NCI-H1436 treated with DMSO at 0.1 percent for 48 hours (cell line): ENCODE measurements at places on chromosomes 5 and 9.

GRCh38 chr9:31210978-31211570 lies 1173.4 kb upstream of the ACO1 start:
- no peak for DNase-seq

GRCh38 chr5:57215629-57216195 lies 41.9 kb downstream of the GPBP1 start:
- DNase-seq, result no peak

GRCh38 chr9:34170237-34170991 lies 8.4 kb upstream of the UBAP1 start:
- DNase-seq, result no peak

DNA sequence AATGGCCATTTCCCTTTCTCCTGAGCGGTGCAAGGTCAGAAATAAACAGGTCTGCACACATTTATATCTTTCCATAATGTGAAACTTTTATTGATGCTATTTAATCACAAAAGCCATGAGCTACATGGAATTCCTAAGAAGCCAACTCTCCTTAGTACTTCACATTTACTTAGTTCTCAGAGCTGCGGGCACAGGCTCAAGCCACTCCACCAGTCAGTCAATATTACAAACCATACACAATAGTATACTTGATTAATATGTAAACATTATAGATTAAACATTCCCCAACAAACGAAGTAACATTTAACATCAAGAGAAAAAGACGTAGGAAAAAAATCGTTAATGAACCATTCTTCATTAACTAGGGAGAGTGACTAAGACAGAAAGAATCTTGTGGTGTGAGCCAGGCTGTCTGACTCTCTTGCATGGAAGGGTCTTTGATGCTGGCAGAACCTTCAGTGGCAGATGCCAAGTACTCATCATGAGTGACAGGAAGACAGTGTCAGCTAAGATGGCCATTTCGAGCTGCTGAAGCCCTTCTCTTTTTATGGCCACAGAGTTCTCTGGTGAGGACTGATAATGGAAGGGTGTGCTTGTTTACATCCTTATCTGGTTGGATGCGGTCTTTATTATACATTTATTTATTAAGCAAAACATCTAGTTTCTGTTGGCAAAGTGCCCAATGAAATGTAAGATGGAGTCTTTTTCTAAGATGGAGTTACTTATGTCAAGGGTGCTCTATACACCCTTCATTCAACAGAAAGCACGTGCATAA lies 115.5 kb upstream of the TUT7 start:
- no peak for DNase-seq

- DNase-seq, result no peak
Measured at GRCh38 chr5:140328036-140328764, 18.2 kb downstream of the HBEGF start.

GRCh38 chr9:100448266-100448665 lies 21.3 kb downstream of the MSANTD3 start:
- DNase-seq, result no peak

DNA sequence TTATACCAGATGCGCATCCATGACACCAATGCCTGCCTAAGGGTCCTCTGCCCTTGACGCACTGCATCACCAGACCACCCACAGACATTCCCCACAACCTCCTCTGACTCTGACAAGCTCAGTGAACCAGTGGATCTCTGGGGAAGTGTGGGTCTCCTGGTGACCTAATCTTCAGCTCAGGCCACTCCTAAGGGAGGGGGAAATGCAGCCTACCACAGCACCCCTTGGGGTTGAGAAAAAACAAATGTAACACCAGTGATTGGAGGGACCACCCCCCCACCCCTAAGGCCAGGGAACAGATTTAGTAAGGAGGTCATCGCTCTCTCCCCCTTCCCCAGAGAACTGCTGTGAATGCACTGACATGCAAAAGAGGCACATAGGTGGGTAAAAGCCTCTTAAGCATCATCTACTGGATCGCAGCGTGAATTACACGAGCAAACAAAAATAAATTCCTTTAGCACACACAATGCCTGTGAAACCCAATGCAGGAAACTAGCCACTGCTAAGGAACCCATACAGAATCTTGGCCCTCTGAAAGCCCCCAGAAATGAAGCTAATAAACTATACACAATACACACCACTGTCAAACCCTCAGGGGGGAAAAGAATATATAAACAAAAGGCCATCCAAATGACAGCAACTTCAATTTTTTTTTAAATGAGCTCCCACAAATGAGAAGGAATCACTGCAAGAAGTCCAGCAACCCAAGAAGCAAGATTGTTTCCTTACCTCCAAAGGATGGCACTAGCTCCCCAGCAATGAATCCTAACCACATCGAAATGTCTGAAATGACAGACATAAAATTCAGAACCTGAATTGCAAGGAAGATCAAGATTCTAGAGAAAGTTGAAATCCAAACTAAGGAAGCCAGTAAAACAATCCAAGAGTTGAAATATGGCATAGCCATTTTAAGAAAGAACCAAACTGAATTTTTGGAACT lies 513.7 kb upstream of the PTGER4 start:
- no peak for DNase-seq

DNA sequence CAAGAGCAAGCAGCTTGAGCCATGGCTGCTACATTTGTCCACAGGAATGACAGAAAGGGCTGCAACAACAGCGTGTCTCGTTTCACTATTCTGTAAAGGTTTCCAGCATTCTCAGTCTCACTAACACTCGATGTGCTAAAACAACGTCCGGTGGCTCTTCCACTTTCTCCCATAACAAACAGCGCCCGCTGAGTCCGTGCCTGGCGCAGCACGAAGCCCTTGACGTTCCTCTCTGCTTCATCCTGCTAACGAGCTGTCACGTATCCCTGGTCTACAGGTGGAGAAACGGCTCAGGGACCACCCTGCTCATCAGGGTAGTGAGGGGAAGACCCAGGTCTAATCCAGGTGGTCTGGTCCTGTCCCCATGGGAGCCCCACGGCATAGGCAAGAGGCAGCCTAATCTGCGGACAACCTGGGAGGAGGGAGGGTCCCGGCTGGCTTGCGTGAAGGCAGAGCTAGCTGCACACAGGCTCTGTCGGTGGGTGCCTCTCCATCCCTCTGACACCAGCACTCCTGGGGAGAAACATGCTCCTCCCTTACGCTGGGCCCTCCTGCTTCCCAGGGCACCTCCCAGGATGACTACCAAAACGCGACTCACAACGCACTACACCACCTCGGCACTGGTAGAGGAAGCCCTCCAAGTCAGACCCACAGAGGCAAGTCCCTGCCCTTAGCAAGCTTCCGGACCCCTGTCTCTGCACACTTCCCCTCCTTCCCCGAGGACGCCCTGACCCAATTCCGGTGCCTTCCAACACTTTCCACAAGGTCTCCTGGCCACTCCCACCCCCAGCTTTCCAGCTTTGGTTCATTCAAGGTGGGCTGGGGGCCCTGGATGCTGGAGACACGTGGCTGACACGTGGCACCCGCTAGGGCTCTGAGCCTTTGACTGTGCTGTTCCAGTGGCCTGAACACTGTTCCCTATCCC lies 43.3 kb downstream of the VAV2 start:
- no peak for DNase-seq

DNA sequence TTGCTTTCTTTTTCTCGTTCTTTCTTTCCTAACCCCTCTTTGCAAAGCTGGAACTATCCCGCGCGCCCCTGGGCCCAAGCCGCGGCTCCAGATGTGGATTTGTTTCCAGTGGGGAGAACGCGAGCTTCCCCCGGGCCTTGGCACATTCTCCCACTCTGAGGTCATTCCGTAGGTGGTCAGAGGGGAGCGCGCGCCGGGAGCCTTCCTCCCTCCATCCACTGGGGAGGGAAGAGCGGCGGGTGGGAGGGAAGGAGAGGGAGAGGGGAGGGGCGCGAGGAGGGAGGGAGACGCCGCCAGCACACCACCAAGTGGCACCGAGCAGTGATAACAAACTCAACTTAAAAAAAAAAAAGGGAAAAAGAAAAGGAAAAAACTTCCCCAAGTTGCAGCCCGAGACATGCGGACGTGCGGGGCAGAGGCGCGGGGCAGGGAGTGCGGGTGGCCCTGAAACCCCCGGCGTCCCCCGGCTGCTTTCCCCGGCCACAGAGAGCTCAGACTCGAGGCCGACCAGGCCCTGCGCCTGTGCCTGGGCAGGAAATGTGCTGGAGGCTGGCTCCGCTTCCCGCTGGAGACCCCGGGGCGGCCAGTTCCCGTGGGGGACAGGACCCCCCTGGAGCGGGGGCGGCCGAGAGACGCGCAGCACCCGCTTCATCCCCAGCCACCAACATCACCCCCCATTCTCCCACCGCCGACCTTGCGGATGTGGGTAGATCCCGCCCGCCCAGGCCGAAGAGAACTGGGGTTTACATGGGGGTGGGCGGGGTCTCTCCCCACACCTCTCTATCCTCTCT lies 3.1 kb downstream of the IER5L start:
- no peak for DNase-seq

DNA sequence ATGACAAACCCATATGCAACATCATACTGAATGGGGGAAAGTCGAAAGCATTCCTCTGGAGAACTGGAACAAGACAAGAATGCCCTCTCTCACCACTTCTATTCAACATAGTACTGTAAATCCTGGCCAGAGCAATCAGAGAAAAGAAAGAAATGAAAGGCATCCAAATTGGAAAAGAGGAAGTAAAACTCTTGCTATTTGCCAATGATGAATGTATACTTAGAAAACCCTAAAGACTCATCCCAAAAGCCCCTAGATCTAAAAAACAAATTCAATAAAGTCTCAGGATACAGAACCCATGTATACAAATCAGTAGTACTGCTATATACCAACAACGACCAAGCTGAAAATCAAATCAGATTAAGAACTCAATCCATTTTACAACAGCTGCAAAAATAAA lies 66.9 kb downstream of the SPATA31C2 start:
- no peak for DNase-seq

DNA sequence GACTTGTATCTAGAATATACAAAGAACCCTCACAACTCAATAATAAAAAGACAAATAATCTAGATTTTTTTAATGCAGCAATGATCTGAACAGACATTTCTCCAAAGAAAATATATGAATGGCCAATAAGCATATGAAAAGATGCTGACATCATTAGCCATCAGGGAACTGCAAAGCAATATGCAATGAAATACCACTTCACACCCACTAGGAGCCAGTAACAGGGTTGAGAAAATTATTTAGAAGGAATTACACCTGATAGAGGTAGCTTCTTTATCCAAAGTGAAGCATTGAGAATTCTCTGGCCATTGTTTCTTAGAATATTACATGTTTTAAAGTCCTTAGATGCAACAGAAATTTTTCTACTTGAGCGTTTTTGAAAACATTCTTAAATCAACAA lies 316.9 kb downstream of the KCNN2 start:
- DNase-seq, result no peak

DNA sequence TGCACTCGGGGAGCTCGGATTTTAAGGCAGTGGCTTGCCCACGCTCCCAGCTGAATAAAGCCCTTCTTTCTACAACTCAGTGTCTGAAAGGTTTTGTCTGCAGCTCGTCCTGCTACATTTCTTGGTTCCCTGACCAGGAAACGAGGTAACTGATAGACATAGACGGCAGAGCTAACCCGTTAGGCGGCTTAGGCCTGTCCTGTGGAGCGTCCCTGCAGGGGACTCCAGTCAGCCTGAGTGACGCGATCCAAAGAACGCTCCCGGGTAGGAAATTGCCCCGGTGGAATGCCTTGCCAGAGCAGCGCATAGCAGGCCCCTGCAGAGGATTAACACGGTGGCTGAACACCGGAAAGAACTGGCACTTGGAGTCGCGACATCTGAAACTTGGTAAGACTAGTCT lies 1.8 kb upstream of the SELENOP start:
- no peak for DNase-seq

DNA sequence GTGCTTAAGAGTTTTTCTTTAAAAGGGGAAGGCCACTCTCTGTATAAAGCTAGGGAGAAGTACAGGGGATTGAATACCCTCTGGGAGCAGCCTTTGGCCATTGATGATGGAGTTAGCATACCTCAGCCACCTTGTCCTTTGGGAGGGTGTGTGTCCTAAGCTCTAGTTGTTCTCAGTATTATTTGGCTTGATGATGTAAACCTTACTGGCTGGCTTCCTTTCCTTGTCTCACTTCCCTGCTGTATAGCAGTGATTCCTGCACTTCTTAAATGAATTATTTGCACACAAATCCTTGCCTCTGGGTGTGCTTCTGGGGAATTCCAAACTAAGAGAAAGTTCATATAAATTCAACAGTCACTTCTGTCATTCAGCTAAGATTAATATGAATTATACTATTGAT lies 234.9 kb upstream of the RIOK2 start:
- DNase-seq, result no peak

- no peak for DNase-seq
Measured at GRCh38 chr5:122704247-122705036, 70.4 kb upstream of the SNX2 start.

GRCh38 chr5:95701074-95701473 lies 18.3 kb upstream of the SPATA9 start:
- no peak for DNase-seq

GRCh38 chr5:111673891-111674626 lies 82.9 kb downstream of the NREP start:
- DNase-seq, result no peak

GRCh38 chr9:82404881-82405280 lies 416.3 kb downstream of the SPATA31D1 start:
- no peak for DNase-seq

- no peak for DNase-seq
Measured at GRCh38 chr5:65338606-65339151, 143.0 kb downstream of the ADAMTS6 start.

- no peak for DNase-seq
Measured at GRCh38 chr5:102554728-102555127, 55.9 kb upstream of the SLCO6A1 start.

DNA sequence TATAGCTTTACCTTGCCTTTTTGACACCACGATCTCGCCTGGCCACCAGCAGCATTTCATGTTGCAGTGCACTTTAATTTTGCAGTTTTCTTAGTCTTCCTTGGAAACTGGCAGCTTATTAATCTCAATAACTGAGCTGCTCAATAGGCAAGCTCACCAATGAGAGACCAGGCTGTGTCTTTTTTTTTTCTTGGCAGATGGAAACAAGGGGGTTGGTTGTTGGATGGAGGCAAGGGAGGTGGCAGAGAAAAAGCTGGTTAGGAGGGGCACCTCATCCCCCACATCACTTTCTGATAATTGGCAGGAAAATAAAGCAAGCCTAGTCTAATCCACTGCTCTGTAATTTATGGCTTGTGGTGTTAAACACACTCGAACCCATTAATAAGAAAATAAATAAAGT lies 324.5 kb upstream of the WWC1 start:
- DNase-seq, result no peak

GRCh38 chr5:10633271-10634049 lies 69.6 kb downstream of the ANKRD33B start:
- no peak for DNase-seq

DNA sequence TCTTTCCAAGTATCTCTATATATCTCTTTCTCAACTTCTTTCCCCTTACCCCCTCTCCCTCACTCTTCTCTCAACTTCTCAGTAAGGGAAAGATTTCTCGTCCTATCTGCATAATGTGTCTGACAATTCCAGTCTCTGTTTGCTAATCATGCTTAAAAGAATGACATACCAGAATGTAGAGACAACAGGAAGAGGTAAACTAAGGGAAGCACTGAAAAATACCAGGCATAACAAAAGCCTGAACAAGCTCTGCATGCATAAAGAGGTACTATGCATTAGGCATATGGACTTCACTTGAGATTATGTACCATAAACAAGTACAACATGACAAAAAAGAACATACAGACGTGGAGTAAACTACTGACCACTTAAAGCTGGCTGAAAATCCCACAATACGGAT lies 62.6 kb downstream of the SEMA5A start:
- no peak for DNase-seq
